Activated CD4-positive, alpha-beta T cell treated with anti-CD3 and anti-CD28 coated beads, Interleukin-2, amount 50 U/mL, for 48 hours (primary cell): ENCODE measurements at places on chromosomes 3 and 15.

GRCh38 chr3:22724420-22724819, 478.7 kb upstream of the UBE2E2 start:
- DNase-seq: no peak

GRCh38 chr3:30271781-30272180, 334.6 kb upstream of the TGFBR2 start:
- DNase-seq: no peak

- no peak for DNase-seq
Observed at GRCh38 chr3:131324923-131325322, 56.7 kb upstream of the NUDT16 start.

- DNase-seq: no peak
Observed at GRCh38 chr15:44296625-44297524, 8.4 kb downstream of the GOLM2 start.

- DNase-seq: no peak
Observed at GRCh38 chr3:99871231-99872045, 53.8 kb downstream of the CMSS1 start.
